NCI-H748 treated with DMSO at 0.1 percent for 48 hours (cell line): ENCODE measurements at places on chromosomes 12 and 14.

DNA sequence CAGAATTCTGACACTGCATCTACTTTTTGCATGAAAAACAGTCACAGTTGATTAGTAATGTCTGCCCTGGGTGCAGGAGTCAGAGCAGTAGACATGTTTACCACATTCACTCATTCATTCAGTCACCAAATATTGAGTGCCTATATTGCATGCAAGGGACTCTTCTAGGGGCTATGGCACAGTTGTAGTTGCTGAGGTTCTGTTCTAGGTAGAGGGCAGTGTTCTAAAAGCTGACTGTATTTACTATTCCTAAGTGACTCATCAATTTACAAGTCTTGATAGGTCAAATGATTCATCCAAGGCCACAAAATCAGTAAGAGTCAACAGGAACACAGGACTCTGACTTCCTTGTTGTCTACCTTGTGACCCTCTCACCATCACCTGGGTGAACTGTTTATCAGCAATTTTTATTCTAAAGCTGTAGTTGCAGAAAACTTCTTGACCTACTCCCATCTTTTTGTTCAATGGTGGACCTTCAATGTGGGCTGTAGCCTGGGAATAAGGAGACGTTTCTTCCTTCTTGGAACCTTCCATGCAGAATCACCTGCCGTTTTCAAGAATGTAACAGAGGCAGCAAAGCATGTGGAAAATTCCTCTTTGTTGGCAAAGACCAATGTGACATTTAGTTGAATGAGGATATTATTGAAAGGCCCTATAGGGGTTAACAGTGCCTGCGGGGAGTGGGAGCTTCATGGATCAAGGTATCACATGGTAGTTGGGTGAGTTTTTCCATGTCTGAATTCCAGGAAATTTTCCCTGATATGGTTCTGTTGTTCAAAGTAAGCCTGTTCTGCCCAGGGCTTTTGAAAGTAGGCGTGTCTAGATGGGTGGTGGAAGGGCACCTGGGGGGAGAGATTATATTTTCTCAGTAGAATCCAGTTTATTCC, 223.2 kb downstream of the KTN1 start:
- DNase-seq, result peak; percentile 14

DNA sequence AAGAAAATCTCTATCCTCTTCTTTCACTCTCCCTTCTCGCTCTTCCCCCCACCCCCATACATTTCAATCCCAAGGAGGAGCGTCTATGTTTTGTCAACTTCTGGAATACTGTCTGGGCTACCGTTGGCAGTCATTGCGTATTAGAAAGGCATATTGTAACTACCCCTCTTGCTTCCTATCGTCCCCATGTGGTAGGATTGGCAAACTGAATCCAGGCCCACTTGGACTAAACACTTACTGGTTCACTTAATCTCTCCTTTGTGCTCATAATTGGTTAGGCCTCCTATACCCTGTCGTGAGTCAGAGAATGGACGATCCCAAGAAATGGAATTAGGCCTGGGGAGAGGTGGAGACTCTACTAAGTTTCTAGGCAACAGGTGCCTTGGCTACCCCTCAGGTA, 68.8 kb upstream of the SLC8A3 start:
- DNase-seq, result no peak

DNA sequence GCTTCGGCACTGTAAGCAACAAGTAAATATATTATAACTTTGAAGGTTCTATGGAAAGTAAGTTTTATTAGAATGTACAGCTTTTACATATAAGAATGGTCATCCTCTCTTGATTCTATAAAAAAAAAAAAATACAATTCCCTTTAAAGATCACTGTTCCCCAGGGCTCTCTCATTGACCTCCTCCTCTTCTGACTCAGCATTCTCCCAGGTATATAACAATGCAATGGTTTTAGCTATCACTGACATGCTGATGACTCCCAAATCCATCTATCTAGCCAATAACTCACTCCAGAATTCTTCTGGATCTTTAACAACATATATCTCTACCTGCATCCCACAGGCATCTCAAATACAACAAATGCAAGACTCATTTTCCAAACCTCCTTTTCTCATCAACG, 62.7 kb downstream of the EEA1 start:
- DNase-seq, result no peak

GRCh38 chr12:6548966-6549683, 6.7 kb downstream of the IFFO1 start:
- DNase-seq, result no peak

DNA sequence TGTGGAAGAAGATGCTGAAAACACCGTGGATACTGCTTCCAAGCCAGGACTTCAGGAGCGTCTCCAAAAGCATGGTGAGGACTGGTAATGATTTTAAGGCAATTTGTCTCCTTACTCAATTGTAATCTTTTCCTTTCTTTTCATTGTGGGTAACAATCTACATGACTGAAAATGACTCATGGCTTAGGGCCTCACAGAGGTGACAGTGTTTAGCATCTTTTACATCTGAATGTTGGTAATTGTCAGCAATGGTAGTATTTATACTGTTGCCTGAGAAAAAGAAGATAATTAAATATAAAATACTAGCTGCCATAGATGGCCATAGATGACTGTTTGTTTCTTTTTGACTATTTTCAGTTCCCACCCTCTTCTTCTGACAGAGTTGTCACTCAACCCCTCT, 31.6 kb downstream of the TULP3 start:
- no peak for DNase-seq

DNA sequence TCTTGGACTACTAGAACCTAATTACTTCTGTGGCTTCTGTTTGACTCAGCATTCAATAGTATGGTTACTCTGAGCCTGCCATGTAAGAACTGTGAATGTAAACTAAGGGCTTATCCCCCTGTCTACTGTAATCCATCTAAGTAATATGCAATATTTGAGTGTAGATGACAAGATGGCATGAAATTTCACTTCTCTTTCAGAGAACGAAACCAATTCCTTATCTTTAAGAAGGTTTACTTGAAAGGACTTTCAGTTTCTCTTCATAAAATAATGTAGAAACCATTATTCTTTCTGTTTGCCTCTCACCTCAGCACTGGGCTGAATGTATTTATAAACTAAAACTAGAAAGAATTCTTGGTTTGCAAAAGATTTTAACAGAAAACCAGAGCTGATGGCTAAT, 60.4 kb upstream of the ARID2 start:
- DNase-seq, result no peak

- no peak for DNase-seq
These were observed 7.9 kb downstream of the IFFO1 start for GRCh38 chr12:6547987-6548386.

DNA sequence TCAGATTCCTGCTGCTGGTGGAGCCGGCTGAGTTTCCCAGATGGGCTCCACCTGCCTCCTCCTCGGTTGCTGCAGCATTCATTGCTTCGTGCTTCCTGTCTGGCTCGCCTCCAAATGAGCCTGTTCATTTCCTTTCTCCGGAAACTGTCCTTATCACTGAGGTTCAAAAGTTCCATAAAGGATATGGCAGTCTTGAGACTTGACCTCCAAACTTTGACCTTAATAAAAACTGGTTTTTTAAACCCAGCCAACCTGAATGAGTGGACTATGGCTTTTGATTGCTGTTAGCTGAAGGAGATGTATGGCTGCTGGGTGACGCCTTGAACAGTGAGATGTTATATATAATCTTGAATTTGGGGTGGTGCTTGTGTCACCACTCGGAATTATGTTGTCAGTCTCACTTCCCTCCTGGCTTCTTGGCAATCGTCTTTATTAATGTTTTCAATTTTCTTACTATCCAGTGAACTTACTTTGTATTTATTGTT, 62.7 kb downstream of the RASSF3 start:
- DNase-seq, result peak; percentile 64

DNA sequence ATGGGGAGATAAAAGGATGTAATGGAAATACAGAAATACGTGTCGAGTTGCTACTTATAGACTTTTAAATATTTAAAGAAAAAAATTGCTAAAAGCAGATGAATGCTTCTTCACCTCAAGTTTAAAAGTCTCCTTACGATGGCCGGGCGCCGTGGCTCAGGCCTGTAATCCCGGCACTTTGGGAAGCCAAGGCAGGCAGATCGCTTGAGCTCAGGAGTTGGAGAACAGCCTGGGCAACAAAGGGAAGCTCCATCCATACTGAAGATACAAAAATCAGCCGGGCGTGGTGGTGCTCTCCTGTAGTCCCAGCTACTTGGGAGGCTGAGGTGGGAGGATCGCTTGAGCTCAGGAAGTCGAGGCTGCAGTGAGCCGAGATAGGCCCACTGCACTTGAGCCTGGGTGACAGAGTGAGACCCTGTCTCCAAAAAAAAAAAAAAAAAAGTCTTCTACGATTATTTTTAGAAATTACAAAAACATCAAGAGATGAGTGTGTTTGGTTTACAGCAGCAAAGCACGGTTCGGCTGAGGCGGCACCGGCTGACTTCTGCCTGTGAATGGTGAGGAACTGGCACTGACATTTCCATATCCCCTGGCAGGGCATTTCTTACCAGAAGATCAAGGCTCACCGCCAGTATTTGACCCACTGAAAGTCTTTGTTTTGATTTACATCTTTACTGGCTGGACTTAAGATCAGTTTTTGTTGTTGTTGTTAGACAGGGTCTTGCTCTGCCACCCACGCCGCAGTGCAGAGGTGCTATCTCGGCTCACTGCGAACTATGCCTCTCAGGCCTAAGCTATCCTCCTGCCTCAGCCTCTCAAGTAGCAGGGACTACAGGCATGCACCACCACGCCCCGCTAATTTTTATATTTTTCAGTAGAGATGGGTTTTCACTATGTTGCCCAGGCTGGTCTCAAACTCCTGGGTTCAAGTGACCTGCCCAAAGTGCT, 3.9 kb upstream of the MTA1 start:
- no peak for DNase-seq

DNA sequence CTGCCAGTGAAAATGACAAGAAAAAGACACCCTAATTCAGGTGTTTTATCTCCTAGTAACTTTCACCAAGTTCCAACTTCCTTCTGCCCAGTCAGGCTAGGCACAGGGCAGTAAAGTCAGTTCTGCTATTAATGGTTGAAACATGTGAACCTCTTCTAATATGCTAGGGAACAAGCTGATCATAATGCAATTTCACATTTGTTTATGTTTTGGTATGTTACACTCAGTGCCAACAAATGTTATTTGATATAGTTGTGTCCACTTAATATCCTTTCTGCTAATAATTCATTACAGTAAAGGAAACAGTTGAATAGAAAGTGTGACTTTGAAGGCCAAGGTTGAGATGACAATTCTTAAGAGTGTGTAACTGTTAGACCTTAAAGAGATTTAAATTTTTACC, 17.2 kb downstream of the NT5DC3 start:
- DNase-seq, result no peak

DNA sequence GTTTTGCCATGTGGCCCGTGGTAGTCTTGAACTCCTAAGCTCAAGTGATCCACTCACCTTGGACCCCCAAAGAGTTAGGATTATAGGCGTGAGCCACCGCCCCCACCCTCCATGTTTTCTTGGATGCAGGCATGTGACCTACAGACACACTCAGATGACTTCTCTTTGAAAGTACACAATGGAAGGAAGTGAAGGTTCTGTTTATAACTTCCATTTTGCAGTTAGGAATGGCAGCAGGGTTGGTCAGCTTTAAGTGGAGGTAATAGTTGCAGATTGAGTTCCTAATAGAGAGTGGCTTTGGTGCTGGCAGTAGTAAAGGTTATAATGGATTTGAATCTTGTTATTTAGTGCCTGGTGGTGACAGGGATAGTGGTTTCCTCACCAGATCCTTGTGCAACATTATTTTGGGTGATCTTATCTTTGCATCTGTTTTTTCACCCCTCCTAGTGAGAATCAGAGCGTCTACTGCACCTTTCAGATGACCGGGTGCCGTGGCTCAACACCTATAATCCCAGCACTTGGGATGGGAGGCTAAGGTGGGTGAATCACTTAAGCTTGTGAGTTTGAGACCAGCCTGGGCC, 15.3 kb downstream of the LARP4 start:
- DNase-seq, result no peak

DNA sequence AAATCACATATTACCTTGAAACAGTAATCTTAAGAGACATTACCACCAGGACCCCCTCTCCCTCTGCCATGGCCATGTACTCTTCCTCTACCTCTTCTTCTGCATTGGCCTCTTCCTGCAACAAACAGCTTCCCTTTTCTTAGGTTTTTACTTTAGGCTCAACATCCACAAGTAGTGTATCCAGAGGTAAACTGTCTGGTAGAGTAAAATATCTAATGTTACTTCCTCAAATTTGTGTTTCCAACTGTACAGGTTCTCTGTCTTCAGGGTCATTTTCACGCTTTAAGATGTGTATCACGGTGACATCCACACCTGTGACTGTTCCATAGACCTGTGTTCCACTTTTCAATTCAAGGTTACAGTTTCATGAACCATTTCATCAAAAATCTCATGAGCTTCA, 13.4 kb downstream of the CDK17 start:
- DNase-seq, result no peak

- no peak for DNase-seq
These were observed 3.1 kb downstream of the SLC38A1 start for GRCh38 chr12:46265734-46266133.

- no peak for DNase-seq
These were observed 122.0 kb upstream of the SEL1L start for GRCh38 chr14:81655423-81656314.

- peak; percentile 97 for DNase-seq
These were observed 122.7 kb downstream of the C12orf42 start for GRCh38 chr12:103373088-103373523.

DNA sequence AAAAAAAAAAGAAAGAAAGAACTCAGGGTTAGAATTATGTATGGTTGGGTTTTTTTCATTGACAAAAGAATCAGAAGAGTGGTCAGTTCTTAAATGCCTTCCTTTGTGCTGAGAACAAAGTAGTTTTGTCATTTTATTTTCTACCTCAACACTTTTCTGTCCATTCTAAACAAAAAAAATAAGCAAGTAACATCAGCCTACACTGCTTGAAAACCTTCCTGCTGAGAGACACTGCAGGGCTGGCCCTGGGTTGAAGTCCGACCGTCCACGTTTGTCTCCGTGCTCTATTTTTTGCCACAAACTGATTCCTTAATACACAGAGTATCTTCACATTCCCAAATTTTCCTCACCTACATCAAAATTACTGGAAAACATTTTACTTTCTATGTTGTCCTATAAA, 211.6 kb upstream of the PDZRN4 start:
- DNase-seq, result no peak

DNA sequence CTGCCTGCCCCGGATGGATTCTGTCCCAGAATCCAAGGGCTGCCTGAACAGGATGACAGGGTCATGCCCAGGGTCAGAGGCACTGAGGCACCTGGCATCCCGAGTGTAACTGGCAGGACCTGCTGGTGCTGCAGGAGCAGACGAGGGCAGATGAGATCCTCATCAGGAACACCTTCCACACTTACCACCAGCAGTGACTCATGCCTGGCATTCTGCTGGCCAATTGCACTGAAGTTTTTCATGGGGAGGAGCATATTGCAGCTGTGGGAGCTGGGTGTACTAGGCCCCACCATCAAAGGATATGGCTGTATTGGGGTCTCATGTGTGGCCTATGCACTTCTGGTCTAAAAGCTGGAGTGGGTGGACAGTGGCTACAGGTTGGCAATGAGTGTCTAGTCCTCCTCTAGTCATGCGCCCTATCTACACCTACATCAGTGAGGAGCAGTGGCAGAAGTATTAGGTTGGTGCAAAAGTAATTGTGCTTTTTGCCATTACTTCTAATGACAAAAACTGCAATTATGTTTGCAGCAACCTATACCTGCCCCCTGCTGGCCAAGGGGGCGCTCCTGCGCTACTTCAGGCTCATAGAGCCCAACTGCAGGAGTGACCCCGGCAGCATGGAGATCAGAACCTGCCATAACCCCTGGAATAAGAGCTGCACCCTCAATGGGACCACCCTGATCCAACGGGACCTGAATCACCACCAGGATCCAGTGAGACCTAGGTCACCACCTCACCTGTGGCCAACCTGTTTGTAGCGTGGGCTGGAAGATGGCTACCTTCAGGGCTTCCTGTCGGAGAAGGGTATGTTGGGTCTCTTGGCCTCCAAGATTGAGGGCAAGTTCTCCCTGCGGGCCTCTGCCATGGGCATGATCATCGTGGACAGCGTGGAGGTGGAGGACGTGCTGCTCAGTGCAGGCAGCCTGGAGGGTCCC, 8.0 kb upstream of the C12orf42 start:
- no peak for DNase-seq
